ENCODE measurements at places on chromosomes 2 and 18.

GRCh38 chr2:163715199-163715598 is 20.6 kb downstream of the FIGN start:
- no peak for DNase-seq

GRCh38 chr2:237478979-237479378 is 8.1 kb upstream of the MLPH start:
- DNase-seq = no peak

GRCh38 chr2:233331536-233331935 is 22.8 kb upstream of the DGKD start:
- peak; percentile 89 for DNase-seq

DNA sequence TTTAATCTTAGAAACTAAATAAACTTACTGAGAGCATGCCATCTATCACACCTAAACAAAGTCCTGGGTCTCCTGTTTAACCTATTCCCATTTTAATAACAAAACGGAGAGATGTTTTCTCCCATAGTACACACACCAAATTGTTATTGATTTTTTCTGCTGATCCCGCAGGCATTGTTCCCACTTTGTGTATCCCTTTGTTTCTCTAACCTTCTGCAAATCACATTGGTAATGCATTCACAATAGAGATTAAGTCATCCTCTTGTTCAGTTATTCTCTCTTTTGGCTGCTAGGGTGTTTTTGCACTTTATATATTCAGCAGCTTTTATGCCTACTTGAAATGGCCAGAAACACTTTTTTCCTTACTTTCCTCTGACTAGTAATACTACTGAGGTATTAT is 1071.9 kb upstream of the CDH2 start:
- DNase-seq = no peak

DNA sequence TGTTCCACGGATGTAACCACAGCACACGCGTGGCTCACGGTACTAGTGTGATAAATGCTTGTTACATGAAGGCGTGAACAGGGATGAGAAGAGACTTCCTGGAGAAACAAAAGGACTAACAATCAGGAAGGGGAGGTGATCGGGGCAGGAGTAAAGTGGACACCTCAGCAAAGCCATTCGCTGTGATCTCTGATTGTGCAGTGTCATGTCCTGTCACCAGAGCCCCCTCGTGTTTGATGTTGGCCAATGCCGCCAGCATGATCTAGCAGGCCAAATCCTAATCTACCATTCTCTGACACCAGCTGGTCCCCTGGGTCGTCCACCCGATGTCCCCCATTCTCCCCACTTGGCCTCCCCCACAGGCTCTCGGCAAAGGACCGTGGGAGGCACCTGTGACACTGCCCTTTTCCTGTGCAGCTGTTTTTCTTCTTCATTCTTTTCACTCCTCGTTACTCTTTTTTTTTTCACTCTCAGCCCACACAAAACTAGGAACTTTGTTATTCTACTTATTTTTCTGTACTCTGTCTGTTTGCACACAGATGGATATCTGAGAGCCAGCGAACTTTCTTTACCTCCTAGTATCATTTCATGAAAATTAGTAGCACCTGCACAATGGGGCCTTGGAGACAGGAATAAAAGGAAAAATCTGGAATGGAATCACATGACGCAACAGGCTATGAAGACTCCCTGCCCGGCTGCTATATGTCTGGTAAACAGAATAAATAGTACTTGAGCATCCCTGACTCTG is 146.8 kb downstream of the TGIF1 start:
- peak; percentile 74 for DNase-seq

GRCh38 chr2:62266433-62267038 is 70.6 kb downstream of the B3GNT2 start:
- DNase-seq = no peak

DNA sequence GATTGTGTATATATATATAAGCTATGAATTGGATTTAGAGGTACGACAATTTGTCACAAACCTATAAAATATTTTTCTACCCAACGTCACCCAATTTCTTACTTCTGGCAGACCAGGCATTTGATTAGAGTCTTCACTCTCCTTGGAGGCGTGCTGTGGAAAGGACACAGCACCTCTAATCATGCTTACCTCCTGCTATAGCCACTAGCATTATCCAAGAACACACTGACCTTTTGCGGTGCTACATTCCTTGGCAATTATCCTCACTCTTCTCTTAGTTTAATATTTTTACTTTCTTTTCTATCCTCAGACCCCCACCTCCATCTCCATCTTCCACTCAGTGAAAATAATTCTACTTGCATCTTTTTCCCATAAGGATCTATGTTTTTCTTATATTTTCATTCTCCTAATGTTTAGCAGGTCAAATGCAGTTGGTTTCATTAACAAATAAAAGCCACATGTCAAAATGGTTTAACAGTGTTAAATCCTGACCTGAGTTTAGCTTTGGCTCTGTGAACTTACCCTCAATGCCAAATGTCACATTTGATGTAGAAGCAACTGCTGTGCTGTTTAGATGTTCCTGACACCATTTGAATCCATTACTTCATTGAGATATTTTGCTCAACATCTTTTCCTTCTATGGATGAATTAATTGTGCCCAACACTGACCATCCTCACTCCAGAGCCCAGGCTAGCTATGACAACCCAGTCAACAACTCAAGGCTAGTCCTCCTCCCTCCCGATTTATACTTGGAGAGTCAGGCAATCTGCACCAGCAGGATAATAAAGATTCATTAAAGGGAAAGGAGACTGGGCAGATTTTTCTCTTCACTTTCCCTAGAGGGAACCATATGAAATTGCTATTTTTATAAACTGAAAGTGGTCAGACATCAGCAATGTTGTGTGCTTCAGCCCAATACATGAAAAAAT is 240.5 kb downstream of the MREG start:
- DNase-seq = no peak

DNA sequence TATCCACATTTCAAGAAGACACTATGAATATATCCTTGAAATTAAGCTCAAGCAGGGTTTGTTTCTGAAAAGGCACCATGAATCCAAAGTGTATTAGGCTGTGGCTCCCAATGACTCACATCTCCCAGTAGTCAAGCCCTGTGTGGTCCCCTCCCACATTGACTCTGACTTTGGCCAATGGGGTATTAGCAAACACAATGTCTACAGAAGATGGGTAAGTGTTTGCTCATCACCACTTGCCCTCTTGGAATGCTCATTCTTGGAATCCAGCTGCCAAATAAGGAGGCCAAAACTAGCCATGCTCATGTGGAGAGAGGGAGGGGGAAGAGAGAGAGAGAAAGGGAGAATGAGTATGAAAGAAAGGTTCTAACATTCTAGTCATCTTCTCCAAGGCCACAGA is 490.0 kb downstream of the TXNL1 start:
- no peak for DNase-seq

DNA sequence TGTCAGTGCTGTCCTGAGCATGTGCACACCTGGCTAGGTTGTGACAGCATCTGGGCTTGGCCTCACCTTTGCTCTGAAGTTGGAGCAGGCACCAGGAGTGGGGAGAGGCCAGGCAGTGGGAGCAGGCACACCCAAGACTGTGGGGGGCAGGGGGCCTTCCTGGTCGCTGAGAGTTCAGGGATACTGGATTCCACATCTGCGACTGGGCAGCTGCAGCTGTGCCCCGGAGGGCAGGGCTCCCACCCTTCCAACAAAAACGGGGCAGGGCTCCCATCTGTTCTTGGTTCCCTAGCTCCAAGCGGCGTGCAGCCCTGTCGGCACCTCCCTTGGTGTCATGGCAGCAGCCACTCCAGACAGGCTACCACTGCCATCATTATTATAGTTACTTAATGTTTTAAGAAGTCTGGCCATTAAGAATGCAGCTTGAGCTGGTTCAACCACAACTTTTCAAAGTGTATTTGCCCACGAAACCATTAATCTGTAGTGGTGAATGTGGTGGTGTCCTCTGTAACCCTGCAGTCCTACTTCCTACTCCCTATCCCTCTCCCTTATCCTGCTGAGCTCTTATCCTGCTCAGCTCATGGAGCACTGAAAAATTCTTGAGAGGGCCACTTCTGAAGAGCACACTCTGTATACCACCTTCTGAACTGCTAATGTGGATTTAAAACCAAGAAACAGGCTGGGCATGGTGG is 48.0 kb upstream of the RAB1A start:
- DNase-seq = no peak

DNA sequence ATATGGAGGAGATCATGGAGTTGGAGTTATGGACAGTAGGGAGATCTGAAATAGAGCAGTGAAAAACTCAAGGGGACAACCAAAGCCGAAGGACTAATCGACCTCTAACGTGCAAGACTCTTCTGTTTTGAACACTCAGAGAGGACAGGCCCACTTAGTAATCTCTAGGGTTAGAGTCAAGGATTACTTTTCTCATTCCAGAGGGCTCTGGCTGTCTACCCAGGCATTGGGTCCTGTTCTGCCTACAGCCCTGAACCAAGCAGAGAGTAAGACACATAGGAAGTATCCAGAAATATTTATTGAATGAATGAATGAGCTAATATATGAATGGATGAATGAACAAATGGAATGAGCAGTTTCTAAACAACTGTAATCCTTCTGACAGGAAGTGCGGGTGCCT is 50.3 kb upstream of the PKDCC start:
- no peak for DNase-seq

GRCh38 chr2:134398300-134398699 is 144.4 kb downstream of the MGAT5 start:
- no peak for DNase-seq

DNA sequence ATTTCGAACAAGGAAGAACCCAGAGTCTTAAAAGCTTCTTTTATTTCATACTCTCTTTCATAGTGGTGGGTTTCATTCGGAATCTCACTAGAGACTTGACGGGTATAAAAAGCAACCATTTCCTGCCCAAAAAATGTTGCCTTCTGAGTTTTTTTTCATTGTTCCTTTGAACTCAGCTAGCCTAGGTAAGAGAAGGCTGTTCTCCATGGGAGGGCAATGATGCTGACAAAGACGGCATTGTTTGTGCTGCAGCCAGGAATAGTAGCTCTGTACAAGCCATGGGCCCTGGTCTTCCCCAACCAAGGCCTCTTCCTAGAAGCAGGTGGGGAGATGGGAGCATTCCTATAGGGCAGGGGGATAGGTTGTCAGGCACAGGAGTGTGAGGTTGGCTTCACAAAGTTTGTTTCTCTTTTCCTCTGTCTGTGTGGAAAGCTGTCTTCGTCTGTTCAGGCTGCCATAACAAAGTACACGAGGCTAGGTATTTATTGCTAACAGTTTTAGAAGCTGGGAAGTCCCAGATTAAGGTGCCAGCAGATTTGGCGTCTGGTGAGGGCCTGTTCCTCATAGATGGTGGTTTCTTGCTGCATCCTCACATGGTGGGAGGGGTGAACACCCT is 405.1 kb downstream of the NBAS start:
- DNase-seq = no peak

DNA sequence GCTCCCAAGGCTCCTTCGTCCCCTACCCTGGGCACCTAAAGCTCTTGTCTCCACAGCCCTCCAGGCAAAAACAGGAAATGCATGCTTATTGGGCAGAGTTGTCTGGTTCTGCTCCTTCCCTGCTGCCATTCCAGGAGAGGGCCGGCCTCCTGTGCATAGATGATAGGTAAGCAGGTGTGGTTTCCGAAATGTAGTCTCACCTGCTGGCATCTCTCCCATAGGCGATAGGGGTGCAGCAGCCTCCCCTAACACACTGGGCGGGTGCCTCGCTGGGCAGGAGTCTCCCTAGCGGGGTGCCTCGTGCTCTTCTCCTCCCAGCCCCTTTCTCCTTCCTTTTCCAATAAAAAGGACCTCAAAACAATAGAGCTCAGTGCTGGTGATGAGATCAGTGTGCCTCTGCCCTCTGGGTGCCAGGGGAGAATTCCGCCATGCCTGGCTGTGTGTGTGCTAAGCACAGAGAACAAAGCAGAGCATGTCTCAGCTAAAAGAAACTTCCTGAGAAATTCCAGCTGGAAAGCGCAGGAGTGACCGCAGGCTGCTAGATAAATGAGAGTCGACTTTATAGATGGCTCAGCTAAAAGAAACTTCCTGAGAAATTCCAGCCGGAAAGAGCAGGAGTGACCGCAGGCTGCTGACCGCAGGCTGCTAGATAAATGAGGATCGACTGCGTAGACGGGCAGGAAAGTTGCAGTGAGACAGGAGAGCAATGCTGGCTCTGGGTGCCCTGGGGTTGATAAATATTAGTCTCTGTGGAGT is 11.3 kb upstream of the PXDN start:
- no peak for DNase-seq

- no peak for DNase-seq
Measured at GRCh38 chr2:215015421-215015820, 123.0 kb downstream of the ABCA12 start.

GRCh38 chr18:49757513-49758262 is 55.6 kb downstream of the ACAA2 start:
- no peak for DNase-seq

GRCh38 chr2:203062126-203062525 is 47.5 kb downstream of the NBEAL1 start:
- DNase-seq = no peak

DNA sequence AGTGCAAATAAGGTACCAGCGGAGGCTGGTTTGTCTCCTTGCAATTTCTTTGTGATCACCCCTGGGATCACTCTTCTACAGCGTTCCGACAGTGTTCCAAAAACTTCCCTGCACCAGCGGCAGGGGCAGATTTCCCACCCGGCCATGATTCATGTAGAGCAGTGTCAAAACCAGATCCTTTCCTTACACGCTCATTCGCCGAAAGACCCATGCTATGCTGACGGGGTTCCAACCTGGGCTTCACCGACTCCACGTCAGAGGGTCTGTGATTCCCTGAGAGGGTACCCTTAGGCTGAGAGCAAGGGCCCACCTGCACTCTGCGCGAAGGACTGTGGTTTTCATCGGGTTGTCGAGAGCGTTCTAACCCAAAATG is 423 bp upstream of the TTC27 start:
- no peak for DNase-seq

DNA sequence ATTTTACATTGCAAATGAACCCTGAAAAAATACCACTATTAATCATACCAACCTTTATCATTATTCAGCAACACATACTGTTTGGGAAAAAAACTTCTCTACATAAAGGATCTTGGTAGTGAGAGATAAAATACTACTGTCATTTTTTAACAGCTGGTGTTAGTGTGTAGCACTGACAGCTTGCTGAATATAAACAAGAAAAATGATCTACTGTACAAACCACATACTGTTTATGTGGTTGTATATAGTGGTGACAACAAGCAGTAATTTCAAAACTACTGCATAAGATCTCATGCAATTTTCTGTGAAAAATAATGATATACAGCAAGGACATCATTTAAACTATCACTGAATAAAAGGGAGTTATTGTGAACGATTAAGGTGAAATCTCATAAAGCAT is 601.2 kb downstream of the LRP1B start:
- DNase-seq = no peak

DNA sequence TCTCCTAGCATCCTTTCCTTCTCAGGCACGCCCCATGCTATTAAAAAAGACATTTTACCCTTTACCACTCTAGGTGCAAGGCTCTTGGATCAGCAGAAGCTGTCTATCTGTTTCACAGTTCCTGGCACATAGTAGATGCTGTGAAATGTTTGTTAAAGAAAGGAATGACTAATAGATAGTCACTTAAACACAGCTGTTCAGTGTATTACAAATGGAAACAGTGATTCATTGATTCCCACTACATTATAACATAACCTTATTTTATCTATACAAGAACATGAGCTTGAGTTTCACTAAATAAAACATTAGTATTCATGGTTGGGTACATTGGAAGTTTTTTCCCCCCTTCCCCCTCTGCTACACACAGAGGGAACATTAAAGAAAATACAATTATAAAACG is 142.1 kb downstream of the ASXL3 start:
- no peak for DNase-seq

Data from activated CD4-positive, alpha-beta memory T cell treated with anti-CD3 and anti-CD28 coated beads, Interleukin-2, amount 10 ng/mL, durations not matched to agents 7 days and 5 days (primary cell).